ENCODE measurements at places on chromosomes 3 and 15. TPM values are rescaled to one million over a fixed set of nuclear protein-coding genes. Genes with fewer than 3 reads are reported as not detected.

- no peak for DNase-seq
Measured at GRCh38 chr3:175270866-175271265, 411.7 kb downstream of the NAALADL2 start.

DNA sequence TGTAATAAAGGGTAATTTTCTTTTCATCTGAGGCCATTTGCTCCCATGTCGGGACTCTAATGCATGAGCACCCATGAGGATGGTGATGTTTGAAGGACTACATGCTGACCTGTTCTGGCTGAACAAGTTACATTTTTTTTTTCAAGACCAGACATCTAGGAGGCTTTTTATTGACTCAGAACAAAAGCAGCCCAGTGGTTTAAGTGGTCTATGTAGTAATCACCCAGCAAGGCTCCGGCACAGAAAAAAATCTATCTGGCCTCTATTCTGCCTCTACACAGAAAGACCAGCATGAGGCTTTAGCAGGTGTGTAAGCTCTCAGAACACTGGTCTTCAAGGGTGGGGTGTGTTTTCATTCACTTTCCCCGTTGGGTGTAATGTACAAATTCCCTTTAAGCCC lies 95.1 kb upstream of the ZBED2 start:
- peak; percentile 96 for DNase-seq

DNA sequence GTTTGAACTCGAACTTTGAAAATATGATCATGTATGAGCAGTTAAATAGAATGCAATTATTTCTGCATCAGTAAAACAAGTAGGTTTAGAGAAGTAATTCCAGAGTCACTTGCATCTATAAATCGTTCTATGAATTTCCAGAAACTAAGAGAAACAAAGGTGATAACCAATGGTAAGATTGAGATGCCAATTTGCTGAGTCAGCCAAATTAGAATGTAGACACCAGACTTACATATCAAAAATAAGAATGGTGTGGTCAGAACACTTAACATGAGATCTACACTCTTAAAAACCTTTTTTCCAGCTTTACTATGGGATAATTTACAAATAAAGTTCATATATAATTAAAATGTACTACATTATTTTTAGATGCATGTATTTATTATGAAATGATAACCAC lies 1435.9 kb downstream of the OTOL1 start:
- DNase-seq, result no peak

DNA sequence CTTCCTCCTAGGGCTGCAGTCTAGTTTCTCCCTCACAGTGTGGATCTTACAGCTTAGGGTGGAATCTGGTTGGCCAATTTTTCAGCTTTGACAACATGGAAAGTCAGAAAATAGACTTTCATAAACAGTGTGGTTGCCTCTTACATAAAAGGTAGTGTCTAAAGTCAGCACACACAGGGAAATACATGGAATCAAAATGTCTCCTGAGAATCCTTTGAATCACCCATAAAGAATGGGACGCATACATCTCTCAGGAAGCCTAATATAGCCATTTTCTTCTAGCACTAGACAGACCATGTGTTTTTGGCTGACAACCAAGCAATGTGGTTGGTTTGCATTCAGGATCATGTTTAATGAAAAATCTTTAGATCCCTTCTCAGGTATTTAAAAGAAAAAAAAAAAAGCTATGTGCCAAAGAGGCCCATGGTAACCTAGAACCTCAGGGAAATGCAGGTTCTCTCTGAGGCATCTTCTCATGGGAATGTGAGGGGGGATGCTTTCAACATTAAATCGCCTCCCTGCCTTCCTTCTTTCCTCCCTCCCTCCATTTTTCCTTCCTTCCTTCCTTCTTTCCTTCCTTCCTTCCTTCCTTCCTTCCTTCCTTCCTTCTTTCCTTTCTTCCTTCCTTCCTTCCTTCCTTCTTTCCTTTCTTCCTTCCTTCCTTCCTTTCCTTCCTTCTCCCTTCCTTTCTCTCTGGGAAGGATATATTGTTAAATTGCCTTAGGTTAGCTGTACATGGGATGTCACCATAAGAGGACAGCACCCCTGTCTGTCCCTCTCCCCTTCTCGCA lies 34.3 kb upstream of the ZBTB38 start:
- no peak for DNase-seq

- DNase-seq, result no peak
Measured at GRCh38 chr3:10088256-10088655, 19.8 kb downstream of the FANCD2OS start.

GRCh38 chr3:72629191-72629631 lies 219.0 kb downstream of the SHQ1 start:
- DNase-seq, result peak; percentile 32

DNA sequence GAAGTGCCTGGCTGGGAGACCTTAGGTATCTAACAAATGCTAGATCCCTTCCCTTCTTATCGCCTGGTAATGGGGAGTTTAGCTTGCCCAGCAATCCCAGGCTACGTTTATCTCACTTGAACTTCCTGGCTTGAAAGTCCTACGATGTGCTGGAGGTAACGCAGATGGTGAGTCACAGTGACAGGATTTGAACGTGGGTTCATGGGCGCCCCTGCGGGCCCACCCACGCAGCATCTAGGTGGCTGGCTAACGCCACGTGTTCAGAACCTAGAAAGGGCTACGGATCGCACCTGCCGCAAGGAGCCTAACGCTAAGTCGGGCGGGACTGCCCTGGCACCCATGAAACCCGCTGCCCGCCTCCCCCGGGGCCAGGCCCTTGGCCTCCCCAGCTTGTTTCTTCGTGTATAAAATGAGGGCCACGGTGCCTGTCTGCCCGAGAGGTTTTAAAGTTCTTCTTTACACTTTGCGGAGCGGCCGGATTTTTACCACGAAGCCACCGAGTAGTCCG lies 600 bp upstream of the USP3 start:
- peak; percentile 80 for DNase-seq

DNA sequence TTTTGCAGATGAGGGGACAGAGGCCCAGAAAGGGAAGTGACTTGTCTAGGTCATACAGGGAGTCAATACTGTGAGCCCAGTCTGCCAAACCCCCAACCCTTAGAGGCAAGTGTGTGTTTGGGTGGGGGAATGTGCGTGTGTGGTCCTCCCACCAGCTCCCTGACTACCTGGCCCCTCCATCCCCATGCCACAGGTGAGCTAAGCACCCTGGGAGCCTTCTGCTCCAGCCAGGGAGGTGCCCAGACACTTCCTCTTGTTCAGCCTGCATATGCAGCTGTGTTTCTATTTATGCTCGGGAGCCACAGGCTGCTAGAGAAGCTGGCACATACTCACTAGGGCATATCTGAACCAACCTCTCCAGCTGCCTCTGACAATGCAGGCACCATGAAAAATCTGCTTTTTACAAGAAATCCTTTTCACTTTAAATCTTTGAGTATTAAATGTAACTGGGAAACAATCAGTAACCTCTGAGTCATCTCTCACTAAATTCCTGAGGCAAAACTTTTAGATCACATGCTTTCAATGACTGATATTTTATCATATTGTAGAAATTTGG lies 20.7 kb downstream of the TBC1D2B start:
- DNase-seq, result peak; percentile 42

GRCh38 chr3:12040902-12041301 lies 36.7 kb downstream of the SYN2 start:
- no peak for DNase-seq

DNA sequence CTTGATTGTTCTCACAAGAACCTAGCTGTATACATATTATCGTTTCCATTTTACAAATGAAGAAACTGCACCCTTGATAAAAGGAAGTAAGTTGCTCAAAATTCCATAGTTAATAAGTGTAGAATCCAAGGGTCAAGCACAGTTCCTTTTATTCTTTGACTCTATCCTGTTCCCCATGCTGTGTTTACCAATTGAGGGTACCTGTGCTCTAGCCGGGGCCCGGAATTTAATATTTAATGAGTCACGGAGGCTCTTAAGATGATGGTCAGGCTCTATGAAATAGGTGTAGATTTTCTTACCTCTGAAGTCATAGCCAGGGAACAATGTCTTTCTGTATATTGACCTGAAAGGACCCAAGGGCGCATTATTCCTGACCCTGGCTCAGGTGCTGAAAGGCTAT lies 65.2 kb downstream of the LPP start:
- DNase-seq, result no peak

- peak; percentile 19 for DNase-seq
Measured at GRCh38 chr3:186427627-186428281, 65.7 kb upstream of the DGKG start.

DNA sequence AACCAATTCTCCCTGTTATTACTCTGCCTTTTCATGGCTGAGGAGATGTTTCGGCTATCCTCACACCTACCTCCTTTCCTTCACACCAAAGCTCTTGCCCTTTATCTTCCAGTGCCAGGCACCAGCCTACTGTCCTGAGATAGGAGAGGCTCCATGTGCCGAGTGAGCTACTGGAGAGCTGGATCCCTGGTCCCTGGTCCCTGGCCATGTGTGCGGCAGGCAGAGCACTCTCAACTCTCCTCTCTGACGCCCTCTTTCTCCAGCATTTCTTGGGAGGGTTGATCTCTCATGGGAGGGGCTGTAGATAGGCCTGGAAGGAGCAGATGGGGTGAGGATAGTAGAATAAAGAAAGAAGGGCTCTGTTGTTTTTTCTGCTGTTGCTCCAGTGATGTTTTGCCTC lies 277.1 kb upstream of the UMPS start:
- no peak for DNase-seq

DNA sequence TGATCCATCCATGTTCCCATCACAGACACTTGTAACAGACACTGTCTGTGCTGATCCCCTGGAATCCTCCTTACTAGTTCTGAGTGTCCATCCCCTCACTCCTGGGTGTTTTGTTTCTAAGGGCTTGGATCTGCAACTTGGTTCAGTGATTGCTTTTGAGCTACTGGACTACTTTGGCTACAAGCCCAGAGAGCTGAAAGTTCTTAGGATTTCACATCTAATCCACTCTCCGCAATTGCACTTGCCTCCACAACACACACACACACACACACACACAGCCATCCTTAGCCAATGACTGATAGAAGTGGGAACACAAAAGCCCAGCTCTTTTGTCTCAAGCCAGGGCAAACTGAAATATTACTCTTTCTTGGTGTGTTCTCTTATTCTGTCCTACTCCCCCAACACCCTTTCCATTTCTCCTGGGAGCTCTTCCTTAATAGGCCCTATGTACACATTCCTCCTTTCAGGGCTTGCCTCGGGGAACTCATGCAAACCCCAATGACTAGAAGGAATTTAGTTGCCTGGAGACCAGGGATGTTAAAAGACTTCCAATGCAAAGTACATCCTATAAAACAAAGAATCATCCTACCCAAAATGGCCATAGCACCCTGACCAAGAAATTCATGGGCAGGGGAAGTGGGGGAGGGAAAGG lies 206.1 kb upstream of the UBE2E2 start:
- no peak for DNase-seq

DNA sequence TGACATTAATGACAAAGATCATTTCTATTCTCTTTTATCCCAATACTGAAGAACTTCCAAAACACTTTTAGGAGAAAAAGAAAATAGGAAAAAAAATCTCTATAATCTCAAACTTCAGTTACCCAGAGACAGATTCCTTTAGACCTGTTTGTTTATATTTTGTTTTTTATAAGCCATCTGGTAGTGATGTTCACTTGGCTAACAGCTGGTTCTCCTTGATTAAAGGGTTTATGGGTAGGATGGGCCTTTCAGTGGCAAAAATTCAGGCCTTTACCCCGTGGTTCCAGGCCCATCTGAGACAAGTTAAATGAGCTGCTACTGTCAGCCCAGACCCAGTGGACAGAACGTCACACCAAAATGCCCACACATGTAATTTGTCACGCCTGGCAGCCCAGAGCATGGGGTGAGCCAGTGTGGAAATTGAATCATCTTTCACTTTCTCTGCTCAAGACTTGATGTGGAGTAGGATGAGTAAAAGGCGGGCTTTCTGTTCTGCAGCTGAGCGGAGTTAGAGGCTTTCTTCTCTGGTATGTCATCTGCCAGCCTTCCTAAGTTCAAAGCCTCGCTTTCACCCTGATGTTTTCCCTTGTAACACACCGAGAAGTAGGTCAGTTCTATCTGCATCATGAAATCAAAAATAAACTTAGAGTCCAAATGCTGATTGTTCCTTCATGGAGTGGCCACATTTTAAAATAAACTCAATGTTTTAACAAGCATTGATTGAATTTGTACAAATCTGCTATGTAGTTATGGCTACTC lies 62.5 kb upstream of the SKOR1 start:
- DNase-seq, result no peak

DNA sequence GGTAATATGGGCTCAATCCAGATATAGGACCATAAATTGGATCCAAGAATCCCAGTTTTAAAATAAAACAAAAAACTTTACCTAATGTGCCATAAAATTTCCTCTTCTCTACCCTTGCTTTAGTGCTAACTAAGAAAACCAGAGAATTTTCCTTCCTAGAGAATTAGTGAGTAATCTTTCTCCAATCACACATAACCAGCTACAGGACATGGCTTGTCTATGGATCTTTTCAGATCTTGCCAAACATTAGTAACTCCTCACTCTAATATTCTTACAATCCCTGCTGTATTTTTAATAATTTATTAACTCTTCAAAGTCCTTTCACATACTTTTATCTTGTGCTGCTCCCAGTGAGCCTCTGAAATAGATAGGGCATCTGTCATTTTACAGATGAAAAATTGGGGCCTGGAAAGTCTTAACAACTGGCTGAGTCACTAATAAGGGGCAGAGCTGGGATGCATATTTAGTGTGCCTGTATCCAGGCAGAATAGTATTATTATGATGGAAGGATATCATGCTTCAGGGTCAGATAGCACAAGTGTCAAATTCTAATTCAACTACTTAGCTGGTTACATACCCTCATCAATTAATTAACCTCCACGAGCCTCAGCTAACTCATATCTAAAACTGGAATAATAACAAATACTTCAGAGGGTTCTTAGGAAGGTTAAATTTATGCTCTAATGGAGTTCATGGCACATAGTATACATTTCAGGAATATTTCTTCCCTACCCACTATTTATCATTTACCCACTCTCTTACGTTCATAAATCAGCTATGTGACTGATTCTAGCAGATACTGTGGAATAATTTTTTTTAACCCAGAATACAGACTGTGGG lies 5.6 kb downstream of the ZBED2 start:
- no peak for DNase-seq

- DNase-seq, result peak; percentile 49
Measured at GRCh38 chr3:194407423-194407822, 8.4 kb upstream of the GP5 start.

RAD18 gene
- total RNA-seq, result 34.7 TPM

GATM gene
- not detected for total RNA-seq

TYRO3 gene
- total RNA-seq, result 32.4 TPM

PLCH1 gene
- 0.53 TPM for total RNA-seq
